ENCODE measurements at places on chromosomes 6 and 20.

DNA sequence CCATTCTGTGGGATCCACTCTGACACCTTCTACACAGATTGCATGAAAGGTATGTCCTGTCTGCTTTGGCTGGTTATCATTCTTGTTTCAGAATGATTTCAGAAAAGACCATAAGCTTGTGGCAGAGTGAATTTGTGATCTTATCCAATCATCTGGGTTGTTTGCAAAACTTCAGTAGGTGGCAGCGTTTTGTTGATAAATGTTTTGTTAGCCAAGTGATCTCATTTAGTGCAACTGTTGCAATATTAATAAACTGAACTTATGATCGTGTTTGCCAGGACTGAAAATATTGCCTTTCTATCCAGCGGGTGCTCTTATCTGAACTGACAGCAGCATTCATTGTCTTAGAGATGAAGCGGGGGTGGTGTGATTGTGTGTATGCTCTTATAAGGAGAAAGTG lies 613.2 kb upstream of the NOX3 start:
- DNase-seq, result no peak

DNA sequence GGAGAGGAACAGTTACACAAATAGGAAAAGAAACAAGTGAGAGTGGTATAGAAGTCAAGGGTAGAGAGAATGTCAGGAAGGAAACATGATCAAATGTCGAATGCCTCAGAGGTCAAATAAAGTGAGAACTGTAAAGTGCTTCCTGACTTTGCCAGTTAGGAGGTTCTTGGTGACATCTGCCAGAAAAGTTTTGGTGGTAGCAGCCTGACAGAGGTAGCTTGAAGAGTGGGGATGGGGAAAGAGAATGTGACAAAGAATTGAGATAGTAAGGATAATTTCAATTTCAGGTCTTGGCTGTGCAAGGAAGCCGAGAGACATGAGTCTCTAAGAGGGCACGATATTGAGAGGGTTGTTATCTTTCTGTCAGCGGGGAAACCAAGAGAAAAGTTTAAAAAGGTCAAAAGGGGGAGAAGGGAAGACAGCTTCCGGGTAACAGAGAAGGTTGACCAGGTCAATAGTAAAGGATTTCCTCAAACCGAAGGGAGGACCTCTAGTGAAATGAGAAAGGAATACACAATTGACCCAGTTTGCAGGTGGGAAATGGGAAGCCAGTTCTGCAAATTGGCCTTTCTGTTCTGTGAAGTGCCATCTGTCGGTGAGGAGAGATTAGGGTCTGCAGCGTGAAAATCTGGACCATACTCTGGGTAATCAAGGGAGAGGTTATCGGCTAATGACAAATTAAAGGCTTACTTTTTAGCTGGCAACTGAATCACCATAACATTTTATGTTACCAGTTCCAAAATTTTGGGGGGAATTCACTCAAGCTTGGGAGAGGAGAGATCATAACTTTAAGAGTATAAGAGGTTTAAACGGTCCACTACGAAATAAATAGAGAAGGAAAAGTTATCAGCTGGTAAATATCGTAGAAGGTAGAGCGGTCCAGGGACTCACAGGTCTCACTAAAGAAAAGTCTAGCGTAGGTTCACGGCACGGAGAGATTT lies 973 bp upstream of the BRD2 start:
- DNase-seq, result peak; percentile 87

GRCh38 chr6:25661129-25661779 lies 9.2 kb downstream of the SCGN start:
- no peak for DNase-seq

- no peak for DNase-seq
Observed at GRCh38 chr6:967701-968100, 274.8 kb upstream of the EXOC2 start.

GRCh38 chr6:143843677-143843999 lies 500 bp downstream of the LTV1 start:
- peak; percentile 14 for DNase-seq

DNA sequence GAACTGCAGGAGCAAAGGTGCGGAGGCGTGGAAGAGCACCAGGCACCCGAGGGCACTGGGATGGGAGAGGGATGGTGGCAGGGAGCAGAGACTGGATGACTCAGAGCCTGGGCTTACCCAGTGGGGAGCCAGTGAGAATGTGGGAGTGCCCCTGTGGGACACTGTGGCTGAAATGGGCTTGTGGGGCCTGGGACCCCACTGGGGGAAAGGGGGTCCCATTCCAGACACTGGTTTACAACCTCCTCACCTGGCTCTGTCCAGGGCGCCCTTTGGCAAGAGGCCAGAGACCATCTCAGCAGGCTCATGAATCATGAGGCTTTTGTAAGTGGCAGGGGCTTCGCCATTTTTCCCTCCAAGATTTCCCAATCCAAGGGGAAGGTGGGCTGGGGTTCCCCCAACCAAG lies 124.0 kb upstream of the MAFB start:
- peak; percentile 0 for DNase-seq

DNA sequence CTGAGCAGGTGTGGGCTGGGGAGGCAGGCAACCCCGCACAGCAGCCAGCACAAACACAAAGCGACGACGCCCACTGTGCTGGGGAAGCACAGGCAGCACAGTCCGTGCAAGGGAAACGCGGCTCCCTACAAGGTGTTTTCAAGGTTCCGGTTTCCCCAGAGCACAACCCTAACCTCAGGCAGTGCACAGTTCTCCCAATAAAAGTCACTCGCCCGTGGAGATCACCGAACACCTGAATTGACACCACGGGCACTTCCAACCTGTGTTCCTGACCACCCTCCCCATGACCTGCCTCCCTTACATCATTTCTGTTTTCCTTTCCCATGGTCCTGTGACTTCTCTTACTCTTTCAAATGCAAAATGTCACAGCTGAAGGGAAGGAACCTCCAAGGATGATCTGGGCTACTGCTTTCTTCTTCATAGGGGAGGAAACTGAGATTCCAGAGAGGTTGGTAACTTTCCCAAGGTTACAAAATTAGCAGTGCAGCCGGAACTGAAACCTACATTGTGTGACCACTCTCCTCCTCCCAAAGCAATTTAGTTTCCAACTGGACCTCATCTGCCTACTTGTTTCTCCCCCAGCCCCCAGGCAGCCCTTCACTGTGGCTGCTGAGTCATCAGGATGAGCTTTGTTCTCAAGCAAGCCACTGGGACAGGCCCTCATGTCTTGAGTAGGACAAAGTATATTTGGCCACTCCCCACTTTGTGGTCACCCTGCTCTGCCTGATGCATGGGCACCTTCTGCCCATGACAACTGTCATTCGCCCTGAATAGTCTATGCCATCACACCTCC lies 125.3 kb downstream of the ATXN1 start:
- no peak for DNase-seq

DNA sequence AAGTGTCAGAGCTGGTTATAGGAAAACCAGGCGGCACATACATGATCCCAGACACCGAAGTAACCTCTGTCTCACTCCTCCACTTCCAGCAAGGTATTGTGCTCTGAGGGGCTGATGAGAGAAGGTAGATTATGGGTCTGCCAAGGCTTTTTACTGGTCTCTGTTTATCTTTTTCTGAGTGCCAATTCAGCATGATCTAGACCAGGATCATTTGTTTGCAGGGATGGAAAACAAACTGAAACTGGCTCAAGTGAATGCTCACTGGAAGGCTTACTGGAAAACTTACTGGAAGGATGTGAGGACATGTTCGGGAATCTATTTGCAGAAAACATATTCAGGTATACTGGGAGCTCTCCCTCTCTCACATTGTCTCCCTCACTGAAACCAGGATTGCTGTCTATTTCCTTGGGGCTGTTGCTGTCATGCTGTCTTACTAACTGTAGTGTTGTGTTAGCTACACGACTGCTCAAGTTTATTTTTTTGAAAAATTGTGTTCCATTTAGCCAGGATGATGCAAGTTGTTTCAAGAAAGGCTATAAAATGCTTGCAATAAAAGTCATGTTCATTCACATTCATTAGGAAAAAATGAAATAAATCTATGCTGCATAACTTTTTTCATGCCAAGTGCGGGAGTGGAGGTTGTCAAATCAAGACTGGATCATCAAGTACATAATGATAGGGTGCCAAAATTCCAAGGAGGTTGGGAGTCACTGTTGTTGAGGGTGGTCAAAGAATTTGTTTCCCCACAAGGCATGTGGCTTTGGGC lies 37.0 kb downstream of the KLHL31 start:
- no peak for DNase-seq

DNA sequence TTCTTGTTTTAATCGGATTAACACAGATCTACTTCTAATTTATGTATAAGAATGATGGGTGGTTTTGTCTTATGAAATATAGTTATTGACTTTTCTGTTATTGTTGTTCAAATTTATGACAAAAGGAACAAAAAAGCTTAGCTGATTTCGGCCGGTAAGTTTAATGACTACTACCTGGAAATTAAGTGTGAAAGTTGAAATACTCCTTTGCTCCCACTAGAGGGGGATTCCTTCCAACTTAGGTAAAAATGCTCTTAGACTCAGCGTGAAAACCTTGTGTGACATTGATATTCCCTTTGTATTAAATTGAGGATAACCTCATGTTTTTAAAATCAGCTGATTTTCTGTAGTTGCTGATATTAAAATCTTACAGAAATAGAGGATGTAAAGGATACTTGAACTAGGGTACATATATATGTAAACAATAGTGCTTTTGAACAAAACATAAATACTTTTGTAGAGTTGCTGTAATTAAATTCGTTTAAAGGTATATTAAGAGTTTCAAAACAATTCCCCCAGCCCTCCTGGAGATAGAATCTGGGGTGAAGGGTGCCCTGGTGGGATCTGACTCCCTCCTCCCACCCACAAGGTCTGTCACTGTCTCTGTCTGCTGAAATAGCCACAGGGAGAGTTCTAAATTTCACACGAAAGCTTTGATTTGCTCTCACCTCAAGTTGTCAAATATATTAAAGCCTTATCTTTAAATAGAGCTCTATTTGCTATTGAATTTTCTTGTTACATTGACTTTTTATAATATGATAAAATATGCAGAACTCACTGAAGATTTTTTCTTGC lies 257.5 kb downstream of the ARID1B start:
- DNase-seq, result peak; percentile 70

GRCh38 chr20:4217349-4217841 lies 202.0 kb upstream of the RNF24 start:
- no peak for DNase-seq

DNA sequence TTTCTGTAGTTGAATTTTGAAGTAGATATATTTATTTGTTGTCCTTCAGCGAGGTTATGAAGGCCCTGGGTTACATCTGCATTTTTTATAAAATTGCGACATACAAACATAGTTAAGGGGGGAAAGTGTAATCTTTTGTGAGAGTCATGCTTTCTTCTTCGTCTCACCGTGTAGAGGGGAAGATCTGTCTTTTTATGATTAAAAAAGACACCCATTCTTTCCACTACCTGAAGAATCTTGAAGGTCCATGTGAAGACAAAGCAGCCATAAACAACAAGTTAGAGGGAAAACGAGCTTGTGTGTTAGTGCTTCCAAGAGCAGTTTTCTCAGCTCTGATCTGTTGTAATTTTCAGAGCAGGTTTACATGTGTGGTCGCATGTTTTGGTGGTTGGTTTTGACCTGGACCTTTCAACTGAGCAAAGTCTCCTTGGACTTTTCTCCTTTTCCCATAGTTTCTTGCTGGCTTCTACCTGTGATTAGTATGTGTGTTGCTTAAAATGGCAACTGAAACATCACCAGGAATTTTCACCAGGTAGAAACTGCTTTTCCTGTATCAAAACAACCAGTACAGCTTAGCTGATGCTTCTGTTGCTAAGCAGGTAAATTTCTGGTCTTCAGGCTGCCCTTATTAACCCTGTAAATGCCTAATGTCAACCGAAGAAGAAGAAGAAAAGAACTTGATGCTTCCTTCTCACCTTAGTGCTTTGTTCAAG lies 37.3 kb downstream of the RREB1 start:
- DNase-seq, result no peak

GRCh38 chr6:106715922-106716321 lies 86.5 kb downstream of the QRSL1 start:
- DNase-seq, result no peak

DNA sequence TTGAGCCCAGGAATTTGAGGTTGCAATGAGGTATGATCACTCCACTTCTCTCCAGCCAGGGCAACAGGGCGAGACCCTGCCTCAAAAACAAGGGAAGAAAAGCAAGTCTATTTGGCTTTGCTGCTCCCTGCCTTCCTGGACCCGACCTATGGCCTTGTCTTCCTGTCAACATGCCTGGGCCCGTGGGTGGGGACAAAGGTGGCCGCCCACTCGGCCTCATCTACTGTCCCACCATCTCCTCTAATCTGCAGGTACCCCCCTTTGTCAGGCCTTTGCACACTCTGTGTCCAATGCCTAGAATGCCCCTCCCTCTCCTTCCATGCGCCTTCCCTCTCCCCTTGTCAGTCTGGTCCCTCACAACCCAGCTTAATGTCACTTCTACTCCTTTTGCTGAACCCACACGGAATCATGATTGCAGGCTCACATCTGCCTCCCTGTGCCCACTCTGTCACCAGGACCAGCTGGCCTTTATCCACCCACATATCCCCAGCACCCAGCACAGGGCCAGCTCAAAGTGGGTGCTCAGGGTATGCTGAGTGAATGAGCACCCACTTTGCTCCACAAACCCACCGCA lies 40.3 kb downstream of the MDFI start:
- no peak for DNase-seq

- no peak for DNase-seq
Observed at GRCh38 chr20:9918348-9918747, 79.5 kb upstream of the PAK5 start.

DNA sequence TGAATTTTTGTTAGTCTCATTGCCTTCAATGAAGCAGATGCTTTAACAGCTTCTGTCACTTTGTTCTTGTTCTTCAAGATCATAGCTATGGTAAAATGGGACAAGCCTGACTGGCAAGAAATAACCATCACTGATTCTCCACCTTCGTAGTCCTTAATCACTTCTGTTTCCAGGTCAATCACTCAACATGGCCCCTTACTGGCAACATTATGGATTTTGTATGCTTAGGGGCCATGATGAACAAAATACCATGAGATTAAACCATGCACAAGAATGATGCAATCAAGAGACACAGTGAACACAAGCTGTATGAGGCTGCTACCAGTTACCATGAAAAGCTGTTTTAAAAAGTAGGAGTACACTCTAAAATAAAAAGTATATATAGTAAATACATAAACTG lies 32.8 kb downstream of the ADNP start:
- no peak for DNase-seq

- DNase-seq, result peak; percentile 17
Observed at GRCh38 chr20:6919792-6920468, 152.4 kb downstream of the BMP2 start.

- DNase-seq, result no peak
Observed at GRCh38 chr6:26194329-26194701, 107.1 kb downstream of the HFE start.

All from pons (tissue), 1 donor.